ENCODE measurements at places on chromosomes 5 and 9.

DNA sequence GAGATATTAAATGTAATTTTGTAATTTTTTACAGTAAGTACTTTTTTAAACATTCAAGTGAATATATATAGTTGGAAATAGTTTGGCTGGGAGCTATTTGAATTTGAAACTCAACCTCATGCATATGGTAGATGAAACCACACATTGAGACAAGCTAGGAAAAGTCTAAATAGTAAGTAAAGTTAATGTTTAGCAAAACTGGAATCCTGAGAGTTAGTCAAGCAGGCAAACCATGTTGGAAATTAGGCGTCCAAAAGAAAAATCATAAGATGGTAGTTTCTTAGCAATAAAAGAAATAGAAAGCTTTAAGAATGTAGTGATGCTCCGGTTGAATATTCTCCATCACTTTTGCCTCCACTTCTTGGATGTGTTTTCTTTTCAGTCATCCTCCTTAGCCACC lies 657.1 kb upstream of the CDH10 start:
- DNase-seq = no peak

GRCh38 chr9:132733260-132733815 lies 63.1 kb downstream of the GTF3C4 start:
- no peak for DNase-seq

DNA sequence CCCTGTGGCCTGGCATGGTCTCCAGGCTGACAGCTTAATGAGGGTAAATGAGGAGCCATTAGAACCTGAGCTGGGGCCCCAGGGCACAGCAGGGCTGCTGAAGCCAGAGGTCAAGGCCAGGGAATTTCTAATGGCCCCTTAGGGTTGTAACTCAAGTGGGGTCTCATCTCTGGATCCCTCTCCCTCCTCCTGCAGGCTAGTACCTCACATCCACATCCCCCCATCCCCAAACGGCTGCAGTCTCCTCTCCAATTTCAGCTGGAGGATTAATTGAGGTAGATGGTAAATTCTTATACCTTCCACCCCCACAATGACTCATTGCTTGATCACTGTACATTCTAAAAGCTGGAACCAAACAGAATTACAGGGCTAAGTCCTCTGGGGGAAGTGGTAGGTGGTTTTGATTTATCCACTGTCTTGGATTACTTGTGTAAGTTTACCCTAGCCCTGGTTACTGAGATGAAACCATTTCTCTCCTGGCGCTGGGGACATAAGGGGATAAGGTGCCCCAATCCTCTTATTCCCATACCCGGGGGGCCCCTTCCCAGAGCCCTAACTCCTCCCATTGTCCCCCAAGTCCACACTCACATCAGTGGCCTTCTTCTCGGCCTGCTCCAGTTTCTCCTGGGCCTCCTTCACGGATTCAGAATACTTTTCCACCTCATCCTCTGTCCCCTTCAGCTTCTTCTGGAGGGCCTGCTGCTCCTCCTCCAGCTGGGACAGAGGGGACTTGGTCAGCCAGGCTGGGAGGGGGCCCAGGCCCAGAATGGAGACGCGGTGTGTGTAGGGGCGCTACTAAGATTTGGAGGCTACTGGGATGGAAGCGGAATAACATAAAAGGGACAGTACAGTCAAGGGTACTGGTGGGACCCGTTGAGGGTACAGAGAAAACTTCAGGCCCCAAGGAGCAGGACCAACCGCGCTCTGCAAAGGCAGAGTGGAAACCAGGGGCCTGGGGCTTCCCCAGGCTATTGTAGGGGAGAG lies 875 bp downstream of the TPM2 start:
- peak; percentile 68 for DNase-seq

GRCh38 chr5:1239505-1240251 lies 14.5 kb downstream of the SLC6A18 start:
- DNase-seq = no peak

GRCh38 chr5:359301-359897 lies 37.9 kb downstream of the AHRR start:
- no peak for DNase-seq

Data from fibroblast of skin of left biceps (primary cell).